ENCODE measurements at places on chromosomes 6 and 20. TPM values are rescaled to one million over a fixed set of nuclear protein-coding genes. Genes with fewer than 3 reads are reported as not detected.

KIAA1586 gene
- total RNA-seq: 12.6 TPM

DNA sequence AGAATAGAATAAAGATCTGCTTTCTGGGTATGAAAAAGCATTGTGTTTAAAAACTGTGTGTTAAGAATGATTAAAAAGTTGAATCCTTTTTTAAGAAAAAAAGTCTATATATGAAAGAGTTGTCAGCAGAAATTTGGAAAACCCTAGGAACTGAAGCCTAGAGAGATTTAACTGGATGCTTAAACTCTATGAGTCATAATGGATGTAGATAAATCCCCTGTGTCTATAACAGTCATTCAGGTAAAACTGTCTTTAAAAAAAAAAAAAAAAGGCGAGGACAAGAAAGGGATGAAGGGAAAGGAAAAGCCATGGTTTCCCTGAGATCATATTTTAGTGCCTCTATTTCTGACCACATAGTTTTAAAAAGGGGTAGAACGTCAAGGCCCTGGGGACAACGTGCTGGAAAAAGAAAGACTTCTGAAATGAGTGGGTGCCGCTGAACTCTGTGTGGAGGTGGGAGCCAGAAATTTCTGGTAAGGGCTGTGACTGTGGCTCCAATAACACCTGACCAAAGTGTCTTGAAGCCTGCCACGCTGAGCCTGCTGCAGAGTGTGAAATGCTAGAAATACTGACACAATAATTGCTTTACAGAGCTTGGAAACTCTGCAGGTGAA, 302.6 kb upstream of the ARID1B start:
- H3K4me1 ChIP-seq: no peaks in the 10 kb centered on the region
- H3K4me3 ChIP-seq: no peak overlapping the region
- no peak for DNase-seq
- H3K36me3 ChIP-seq: no peaks in the 10 kb centered on the region
- H3K27me3 ChIP-seq: peaks cover 2% of the 10 kb centered on the region
- no peak overlapping the region for H3K27ac ChIP-seq

NRM gene
- total RNA-seq: 18.6 TPM

NPEPL1 gene
- total RNA-seq: 32.8 TPM
